Thoracic aorta (tissue), 2 donors: ENCODE measurements at places on chromosomes 2 and 18.
A peak's percentile ranks its signal among the peaks of the same experiment; 100 is the strongest.

DNA sequence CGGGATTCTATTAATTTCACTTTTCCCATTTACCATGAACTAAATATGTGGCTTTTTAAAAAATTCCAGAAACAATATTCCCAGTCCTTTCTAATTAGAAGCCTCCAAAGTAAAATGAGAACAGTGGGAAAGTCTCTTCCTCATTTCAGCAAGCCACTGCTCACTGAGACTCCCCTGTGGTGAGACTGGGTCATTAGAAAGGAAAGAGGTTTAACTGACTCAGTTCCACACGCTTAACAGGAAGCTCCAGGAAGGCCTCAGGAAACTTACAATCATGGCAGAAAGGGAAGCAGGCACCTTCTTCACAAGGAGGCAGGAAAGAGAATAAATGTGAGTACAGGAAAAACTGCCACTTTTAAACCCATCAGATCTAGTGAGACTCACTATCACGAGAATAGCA lies 258.9 kb upstream of the CHAC2 start:
- no peak for DNase-seq

DNA sequence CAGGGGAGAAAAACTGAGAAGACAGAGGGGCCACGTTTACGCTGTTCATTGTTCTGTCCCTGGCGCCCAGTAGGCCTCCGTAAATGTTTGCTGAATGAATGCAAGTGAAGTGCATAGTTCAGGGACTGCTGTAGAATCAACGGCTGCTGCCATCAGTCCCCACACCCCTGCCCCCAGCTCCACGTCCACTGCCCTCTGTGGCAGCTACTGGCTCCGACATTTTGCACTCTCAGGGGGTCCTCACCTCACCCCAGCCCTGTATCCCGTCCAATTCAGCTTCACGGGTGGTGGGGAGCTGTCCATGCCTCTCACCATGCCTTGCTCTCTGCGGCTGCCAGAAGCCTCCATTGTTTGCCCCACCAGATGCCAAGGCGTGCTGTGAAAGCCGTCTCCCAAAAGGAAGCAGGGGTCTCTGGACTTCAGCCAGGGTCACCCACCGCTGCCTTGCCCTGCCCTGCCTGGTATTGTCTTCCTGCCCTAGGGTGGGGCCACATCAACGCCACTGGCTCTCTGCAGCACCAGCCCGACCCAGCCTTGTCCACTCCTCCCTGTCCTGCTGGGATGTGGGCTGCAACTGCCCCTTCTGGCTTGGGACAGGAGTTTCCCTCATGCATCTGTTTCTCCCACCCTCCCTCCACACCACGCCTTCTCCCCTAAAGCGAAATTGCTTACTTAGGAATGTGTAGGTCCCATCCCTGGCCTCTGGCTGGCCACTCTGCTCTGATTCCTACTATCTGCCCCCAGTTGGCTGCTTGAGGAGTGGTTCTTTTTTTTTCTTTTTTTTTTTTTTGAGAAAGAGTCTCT lies 86.0 kb downstream of the RHOB start:
- DNase-seq, result no peak

GRCh38 chr2:106995556-106995955 lies 109.6 kb upstream of the ST6GAL2 start:
- DNase-seq, result no peak

DNA sequence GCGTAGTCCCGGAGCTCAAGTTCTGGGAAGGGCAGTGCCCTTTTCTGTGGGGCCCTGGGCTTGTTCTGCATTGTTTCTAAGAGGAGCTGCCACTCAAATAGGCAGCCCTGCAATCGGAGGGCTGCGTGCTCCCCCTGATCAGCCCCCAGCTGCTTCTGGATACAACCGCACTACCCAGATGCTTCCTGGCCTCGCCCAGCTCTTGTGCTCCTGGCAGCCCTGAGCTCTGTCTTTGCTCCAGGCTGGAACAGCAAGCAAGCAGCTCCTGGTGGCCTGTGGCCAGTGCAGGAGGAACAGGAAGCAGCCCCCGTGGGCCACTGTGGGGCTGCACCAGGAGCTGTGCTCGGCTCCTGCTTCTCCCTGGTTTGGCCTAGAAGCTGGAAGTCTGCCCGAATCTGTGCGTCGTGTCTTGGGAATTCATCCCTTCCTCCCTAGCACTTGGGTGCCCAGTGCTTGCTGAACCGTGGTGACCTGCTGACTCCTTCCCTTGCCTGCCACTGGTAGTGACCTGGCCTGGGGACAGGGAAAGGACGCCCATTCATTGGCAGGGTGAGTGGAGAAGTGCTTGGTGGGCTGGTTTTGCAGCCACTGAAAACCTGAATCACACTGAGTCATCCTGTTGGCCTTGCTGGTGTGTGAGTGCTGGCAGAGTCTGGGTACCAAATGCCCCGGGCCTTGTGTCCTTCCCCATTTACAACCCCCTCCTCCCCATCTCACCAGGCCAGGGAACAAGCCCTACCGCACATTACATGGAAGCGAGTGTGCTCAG lies 27.3 kb upstream of the NTSR2 start:
- peak; percentile 71 for DNase-seq

DNA sequence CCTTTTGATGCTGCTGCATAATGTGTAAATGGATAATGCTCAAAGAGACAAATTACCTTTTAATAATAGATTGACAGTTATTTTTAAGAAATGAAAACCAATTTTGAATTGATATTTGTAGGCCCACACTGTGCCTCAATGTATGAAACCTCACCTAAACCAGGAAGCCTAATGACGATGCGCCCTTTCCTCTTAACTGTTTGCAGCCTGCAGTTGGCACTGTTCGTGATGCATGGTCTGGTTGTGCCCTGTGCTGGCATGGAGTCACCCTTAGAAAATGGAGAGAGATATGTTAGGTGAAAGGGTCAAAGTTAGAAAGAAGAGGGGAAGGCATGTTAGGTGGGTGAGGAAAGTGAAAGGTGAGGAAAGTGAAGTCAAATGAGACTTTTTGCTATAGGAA lies 390.2 kb downstream of the PTPRM start:
- DNase-seq, result no peak

DNA sequence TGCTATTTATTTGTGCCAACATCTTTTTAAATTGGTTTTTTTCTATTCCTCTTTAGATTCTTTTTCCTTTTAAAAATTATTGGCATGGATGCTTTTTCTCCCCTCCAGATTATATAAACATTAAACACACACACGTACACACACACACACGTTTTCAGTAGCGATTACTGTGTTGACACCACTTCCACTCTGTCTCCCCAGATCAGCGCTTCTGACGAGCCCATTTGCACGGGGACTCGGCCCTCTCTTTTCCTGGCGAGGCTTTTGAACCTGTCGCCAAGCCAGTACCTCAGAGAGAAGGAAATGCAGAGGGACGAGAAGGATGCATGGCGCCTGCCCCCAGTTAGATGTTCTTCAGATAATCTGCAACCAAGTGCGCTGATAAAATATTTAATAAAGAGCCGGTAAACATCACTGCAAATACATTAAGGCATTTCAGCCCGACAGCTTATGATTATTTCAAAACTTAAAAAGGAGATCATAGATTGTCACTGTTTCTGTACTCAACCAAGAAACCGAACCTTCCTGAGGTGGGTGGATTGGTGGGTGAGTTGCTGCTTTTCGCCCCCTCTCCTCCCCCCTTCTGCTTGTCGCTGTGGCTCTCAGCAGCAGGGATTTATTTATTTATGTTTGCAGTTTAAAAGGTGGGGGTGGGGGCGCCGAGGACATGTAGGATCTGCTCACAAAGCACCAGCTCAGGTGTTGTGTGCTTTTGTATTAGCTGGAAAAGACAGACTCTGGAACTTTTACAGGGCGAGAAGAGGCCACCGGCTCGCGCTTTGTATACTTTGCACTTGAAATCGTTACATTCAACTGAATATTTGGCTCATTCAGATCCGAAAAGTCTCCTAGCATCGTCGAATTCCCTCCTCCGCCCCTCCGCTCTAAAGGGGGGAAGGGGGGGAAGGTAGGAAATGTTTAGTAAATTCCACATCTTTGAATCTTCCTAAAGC lies 787 bp upstream of the TBR1 start:
- no peak for DNase-seq

DNA sequence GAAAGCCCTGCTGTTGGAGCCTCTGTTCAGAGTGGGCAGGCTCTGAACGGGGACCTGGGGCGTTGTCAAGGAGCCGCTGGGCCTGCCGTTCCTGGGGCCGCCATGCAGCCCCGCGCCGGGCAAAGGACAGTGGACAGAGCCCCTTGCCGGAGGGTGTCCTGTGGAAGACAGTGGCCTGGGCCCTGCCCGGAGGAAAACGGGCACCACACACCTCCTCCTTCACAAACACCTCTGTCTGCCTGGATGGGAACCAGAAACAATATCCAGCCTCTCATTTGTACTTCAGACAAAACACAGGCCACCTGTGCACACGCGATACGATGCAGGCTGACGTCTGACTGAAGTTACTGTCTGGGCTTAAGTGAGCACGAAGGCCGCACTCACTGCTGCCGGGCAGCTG lies 233.7 kb downstream of the TWIST2 start:
- no peak for DNase-seq
